ENCODE measurements at places on chromosomes 3 and 15. TPM values are rescaled to one million over a fixed set of nuclear protein-coding genes. Genes with fewer than 3 reads are reported as not detected.

The ZCWPW2 gene
- total RNA-seq, result not detected

The LINGO1 gene
- total RNA-seq, result 93.7 TPM

GRCh38 chr3:160943996-160944395 lies 161.2 kb downstream of the B3GALNT1 start:
- H3K27ac ChIP-seq, result no peak overlapping the region
- H3K27me3 ChIP-seq, result no peaks in the 10 kb centered on the region
- H3K36me3 ChIP-seq, result no peaks in the 10 kb centered on the region
- H3K4me1 ChIP-seq, result peaks cover 5% of the 10 kb centered on the region
- H3K4me3 ChIP-seq, result no peak overlapping the region

DNA sequence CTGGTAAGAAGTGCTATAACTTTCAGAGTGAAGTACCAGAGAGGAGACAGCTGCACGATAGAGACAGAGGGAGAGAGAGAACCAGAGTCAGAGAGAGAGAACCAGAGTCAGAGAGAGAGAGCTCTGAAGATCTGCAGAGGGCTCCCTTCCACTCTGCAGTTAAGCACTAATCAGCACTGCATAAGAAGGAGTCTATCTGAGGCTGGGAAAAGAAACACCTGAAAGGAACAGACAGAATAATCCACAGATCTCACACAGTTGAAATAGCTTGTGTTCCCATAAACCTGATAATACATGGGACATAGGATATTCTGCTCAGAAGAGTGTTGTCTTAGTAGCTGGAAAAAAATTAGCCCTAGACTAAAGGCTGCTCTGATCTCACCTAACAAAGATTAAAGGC lies 87.6 kb downstream of the CFAP44 start:
- H3K27ac ChIP-seq, result no peak overlapping the region
- no peaks in the 10 kb centered on the region for H3K4me1 ChIP-seq
- no peak for DNase-seq
- no peaks in the 10 kb centered on the region for H3K36me3 ChIP-seq
- H3K27me3 ChIP-seq, result no peaks in the 10 kb centered on the region

DNA sequence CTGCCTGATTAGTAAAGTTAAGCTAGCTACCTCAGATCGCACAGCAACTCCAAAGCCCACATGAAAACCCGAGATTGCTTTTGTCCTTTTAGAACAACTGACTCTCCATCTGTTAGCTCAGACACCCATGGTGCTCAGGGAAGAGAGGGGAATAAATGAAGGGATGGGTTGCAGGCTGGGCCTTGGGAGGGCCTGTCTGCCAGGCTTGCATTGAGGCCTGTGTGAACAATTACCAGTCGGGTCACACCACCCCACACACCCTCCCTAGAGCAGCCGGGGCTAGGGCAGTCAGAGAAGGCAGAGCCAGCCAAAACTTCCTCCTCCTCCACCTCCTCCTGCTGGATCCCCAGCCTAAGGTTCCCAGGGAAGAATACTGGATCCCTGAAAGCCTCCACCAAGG lies 8.8 kb upstream of the PRKAR2A start:
- DNase-seq, result no peak
- no peak overlapping the region for H3K4me3 ChIP-seq
- no peaks in the 10 kb centered on the region for H3K36me3 ChIP-seq

The DZIP1L gene
- 8.1 TPM for total RNA-seq

DNA sequence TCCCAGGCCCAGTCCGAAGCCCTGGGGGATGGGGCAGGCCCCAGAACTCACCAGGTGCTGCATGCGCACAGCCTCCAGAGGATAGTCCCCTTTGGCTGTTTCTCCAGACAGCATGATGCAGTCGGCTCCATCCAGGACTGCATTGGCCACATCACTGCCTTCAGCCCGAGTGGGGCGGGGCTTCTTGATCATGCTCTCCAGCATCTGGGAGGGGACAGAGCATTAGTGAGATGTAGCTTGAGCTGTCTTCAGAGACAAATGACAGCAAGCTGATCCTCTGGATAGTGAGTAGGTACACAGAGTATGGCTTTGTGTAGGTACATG lies 9.1 kb upstream of the GRAMD2A start:
- no peak overlapping the region for H3K27ac ChIP-seq
- H3K4me3 ChIP-seq, result no peak overlapping the region
- peaks cover 100% of the 10 kb centered on the region for H3K36me3 ChIP-seq
- no peaks in the 10 kb centered on the region for H3K27me3 ChIP-seq

The ZNF662 gene
- total RNA-seq, result not detected

DNA sequence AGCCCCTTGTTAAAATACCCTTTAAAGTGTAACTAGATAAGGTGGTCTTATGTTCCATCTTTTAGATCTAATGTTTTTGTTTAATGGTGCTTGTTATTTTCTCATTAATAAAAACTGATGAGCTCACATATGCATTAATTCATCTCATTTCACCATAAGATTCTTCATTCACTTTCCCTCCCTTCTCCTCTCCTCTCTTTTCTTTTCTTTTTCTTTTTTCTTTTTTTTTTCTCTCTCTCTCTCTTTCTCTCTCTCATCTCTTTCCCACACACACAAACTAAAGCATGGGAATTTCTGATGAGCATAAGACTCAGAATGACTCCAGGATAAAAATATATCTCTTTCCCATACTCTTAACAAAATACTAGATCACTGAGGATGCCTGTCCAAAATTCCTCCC lies 49.6 kb downstream of the MECOM start:
- H3K4me1 ChIP-seq, result no peaks in the 10 kb centered on the region
- H3K27ac ChIP-seq, result no peak overlapping the region
- no peaks in the 10 kb centered on the region for H3K36me3 ChIP-seq
- H3K4me3 ChIP-seq, result no peak overlapping the region

The ALDH1L1 gene
- total RNA-seq, result 17.1 TPM

- peaks cover 13% of the 10 kb centered on the region for H3K27me3 ChIP-seq
- no peaks in the 10 kb centered on the region for H3K36me3 ChIP-seq
- H3K4me1 ChIP-seq, result no peaks in the 10 kb centered on the region
- no peak for DNase-seq
- no peak overlapping the region for H3K27ac ChIP-seq
These were observed 20.9 kb downstream of the CEMIP start for GRCh38 chr15:80800067-80800466.

- H3K36me3 ChIP-seq, result no peaks in the 10 kb centered on the region
- H3K27me3 ChIP-seq, result no peaks in the 10 kb centered on the region
- H3K4me1 ChIP-seq, result no peaks in the 10 kb centered on the region
- no peak for DNase-seq
- no peak overlapping the region for H3K27ac ChIP-seq
These were observed 506.4 kb downstream of the FGF12 start for GRCh38 chr3:192220915-192221314.

DNA sequence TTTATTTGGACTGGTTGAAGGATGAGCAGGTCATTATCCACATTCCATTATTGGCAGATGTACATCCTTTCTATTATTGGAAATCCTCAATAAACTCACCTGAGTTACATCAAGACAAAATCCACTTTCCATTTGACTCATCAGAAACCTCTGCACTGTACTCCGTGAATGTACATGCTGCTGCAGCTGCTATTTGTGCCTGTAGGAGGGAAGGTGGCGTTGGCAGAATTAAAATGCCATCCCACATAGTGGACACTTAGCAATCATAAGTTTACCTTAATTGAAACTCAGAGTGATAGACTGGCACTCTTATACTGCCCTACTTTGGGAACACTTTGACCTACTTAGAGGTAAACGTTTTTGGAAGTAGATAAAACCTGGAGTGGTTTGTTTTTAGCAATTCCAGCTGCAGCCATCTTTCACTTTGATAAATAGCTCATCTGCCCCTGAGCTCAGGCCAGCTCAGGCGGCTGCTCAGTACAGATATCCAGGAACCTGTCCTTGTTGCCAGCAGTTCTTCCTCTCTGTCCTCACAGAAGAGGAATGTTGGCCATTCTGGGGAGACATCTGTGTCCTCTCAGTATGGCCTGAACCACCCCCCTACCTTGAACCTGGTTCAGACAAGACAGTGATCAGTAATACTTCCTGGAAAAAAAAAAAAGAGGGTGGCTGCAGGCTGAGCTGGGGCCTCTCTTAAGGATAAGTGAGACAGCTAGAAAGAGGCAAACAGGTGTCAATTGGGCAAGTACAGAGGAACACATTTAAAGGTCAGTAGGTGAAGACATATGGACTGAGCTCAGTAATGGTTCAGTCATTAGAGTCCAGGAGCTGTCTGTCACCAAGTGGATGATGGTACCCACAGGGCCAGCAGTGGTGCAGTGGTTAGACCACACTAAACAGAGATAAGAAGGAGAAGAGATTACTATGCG lies 153.4 kb upstream of the UMPS start:
- H3K4me1 ChIP-seq, result no peaks in the 10 kb centered on the region
- H3K36me3 ChIP-seq, result no peaks in the 10 kb centered on the region
- H3K4me3 ChIP-seq, result no peak overlapping the region
- H3K27ac ChIP-seq, result no peak overlapping the region
- DNase-seq, result no peak
- H3K27me3 ChIP-seq, result no peaks in the 10 kb centered on the region

DNA sequence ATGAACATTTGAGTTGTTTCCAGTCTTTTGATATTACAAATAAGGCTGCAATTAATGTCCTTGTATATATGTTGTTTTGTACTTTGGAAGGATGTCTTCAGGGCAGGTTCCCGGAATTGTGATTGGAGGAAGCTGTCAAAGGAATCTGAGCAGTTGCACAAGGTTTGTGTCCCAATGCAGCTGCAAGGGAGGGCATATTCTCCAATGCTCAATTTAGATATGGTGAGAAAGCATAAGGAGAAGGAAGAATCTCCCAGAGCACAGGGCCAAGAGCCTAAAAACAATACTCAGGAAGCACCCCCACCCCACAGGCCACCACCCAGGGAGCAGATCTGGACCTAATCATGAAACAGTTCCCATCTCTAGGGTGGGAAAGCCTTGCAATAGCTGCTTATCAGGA lies 228.0 kb upstream of the LRRFIP2 start:
- no peaks in the 10 kb centered on the region for H3K36me3 ChIP-seq
- no peaks in the 10 kb centered on the region for H3K27me3 ChIP-seq
- no peak for DNase-seq
- no peaks in the 10 kb centered on the region for H3K4me1 ChIP-seq
- no peak overlapping the region for H3K4me3 ChIP-seq

DNA sequence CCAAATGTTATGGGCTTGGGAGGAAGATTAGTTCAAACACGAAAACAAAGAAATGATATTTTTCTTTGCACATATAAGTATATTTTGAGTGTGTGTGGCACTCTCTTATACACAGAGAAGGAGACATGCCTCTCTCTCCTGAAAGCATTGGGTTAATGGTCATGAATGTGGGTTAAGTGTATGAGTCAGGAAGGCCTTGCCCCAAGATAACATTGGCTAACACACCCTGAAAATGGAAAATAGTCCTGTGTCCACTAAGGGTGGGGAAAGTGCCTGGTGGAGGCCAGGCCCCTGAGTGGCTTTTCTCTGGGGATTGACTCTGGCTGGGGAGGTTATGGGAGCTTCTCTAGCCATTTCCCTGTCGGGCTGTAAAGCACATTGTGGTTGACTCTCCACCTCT lies 332.7 kb upstream of the ONECUT1 start:
- no peak overlapping the region for H3K27ac ChIP-seq
- no peak overlapping the region for H3K4me3 ChIP-seq
- no peaks in the 10 kb centered on the region for H3K4me1 ChIP-seq

The SLC6A20 gene
- total RNA-seq, result not detected

The MYO5C gene
- 0.63 TPM for total RNA-seq

- H3K4me1 ChIP-seq, result no peaks in the 10 kb centered on the region
- H3K27ac ChIP-seq, result no peak overlapping the region
- DNase-seq, result no peak
- H3K27me3 ChIP-seq, result no peaks in the 10 kb centered on the region
- H3K36me3 ChIP-seq, result no peaks in the 10 kb centered on the region
These were observed 67.2 kb upstream of the XCR1 start for GRCh38 chr3:46094506-46094905.

GRCh38 chr3:86109434-86109833 lies 881.5 kb downstream of the VGLL3 start:
- no peaks in the 10 kb centered on the region for H3K27me3 ChIP-seq
- H3K27ac ChIP-seq, result no peak overlapping the region
- no peak overlapping the region for H3K4me3 ChIP-seq
- H3K36me3 ChIP-seq, result no peaks in the 10 kb centered on the region
- no peaks in the 10 kb centered on the region for H3K4me1 ChIP-seq
- no peak for DNase-seq

- H3K4me3 ChIP-seq, result peak overlapping the region; percentile 48
- peaks cover 53% of the 10 kb centered on the region for H3K27me3 ChIP-seq
- H3K27ac ChIP-seq, result no peak overlapping the region
- no peaks in the 10 kb centered on the region for H3K36me3 ChIP-seq
These were observed 1.3 kb downstream of the ISL2 start for GRCh38 chr15:76337696-76338485.
